ENCODE measurements at places on chromosomes 1 and 21.
A peak's percentile ranks its signal among the peaks of the same experiment; 100 is the strongest.

- DNase-seq = peak; percentile 7
Observed at GRCh38 chr1:164320790-164321731, 237.9 kb upstream of the PBX1 start.

DNA sequence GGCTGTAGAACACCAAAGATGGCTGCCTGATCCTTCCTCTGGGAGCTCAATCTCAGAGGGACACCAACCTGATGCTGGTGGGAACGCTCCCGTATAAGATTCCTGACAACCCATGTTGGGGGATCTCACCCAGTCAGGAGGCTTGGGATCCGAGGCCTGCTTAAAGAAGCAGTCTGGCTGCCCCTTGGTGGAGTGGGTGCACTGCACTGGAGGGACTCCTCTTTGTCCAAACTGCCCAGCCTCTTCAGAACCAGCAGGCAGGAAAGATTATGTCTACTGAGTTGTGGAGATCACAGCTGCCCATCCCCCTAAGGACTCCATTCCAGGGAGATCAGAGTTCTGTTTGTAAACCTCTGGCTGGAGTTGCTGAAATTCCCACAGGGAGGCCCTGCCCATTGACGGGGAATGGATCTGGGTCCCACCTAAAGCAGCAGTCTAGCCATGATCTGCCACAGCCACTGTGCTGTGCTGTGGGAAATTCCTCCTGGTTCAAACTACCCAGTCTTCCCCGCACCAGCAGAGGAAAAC, 23.0 kb downstream of the S100B start:
- no peak for DNase-seq

GRCh38 chr1:42740851-42741580, 980 bp upstream of the CLDN19 start:
- no peak for DNase-seq

- no peak for DNase-seq
Observed at GRCh38 chr1:15733218-15733725, 2.8 kb upstream of the SLC25A34 start.

DNA sequence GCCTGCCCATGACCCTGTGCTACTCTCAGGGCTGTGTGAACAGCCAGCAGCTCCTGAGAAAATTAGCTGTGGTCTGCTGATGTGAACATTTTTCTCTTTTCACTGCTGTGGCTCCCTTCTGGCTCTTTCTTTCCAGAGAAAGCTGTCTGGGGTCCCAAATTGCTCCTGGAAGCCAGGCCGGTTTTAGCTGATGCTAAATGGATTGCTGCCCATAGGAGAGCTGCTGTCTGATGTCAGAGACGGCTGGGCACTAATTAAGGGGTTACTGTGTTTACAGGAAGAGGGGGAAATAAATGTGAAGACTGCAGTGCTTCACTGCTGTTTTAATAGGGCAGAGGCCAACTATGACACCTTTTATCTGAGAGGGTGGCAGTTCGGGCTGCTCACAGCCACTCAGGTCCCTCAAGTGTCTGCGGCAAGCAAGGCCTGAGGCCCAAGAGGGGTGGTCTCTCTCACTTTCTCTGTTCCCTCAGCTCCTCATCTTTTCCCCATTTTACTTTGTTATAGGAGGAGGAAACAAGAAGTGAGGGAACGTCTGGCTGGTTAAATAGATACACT, 106.0 kb upstream of the GNG12 start:
- no peak for DNase-seq

DNA sequence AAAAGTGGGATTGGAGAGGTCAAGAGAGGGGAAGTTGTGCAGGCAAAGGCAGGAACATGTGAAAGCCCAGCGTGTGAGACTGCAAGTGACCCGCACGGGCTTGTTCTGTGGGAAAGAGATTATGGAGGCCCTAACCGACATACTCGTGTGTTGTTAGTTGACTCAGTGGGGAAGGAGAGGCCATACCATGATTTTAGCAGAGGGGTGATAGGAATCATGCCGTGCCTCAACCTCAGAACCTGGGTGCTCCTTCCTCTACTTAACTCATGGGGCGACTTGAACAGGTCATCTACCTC, 19.3 kb downstream of the PGLYRP3 start:
- DNase-seq = no peak

- no peak for DNase-seq
Observed at GRCh38 chr1:239677362-239677761, 291.0 kb downstream of the CHRM3 start.
